ENCODE measurements at places on chromosomes 12 and 14.

DNA sequence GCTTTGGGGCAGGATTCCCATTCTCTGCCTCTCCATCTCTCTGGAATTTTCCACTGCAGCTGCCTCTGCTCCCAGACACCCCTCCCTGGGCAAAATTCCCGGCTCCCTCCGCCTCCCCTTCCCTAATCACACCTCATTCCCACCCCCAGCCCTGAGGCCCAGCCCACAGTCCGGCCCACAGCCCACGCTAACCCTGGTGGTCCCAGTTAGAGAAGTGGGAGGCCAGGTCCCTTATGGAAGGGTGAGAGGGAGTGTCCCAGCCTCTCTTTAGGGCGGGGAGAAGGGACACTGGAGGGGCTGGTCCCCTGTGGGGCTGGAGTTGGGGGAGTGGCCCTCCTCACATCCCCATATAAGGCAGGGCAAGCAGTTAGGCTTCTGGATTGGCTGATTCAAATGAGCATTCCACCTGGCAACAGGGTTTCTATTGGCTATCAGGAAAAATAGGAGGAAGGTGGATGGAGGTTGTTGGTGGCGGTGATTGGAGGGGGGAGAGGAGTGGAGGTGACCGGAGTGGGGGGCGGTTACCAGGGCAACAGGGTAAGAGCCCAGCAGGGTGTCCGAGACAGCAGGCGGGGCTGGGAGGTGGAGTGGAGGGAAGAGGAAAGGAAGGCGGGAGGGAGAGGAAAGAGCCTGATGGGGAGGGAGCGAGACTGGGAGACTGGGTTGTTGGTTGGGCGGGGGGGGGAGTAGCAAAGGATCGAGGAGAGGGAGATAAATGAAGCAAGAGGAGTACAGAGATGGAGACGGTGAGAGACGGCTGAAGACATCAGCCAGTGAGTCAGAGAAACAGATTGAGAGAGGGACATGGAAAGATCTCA lies 1.9 kb upstream of the PTMS start:
- peak; percentile 100 for DNase-seq

DNA sequence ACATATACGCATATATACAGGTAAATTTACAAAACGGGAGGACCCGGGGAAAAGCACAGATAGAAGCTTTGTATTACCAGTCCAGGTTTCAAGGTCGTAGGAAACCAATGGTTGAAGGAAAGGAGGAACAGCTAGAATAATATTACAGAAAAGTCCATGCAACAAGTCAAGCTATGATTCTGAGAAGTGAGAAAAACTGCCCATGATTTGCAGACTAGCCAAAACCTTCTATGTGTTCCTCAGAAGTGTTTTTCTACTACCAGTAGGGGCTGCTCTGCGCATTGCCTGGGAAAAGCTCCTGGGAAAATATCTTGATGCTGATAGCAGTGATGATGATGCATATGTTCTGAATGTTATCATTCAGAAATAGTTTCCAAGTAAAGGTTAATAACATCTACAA lies 2.2 kb downstream of the PDZRN4 start:
- peak; percentile 64 for DNase-seq

GRCh38 chr12:128813883-128814282 lies 9.9 kb downstream of the SLC15A4 start:
- no peak for DNase-seq

GRCh38 chr12:98373025-98373554 lies 142.3 kb upstream of the TMPO start:
- peak; percentile 86 for DNase-seq

- DNase-seq, result peak; percentile 48
Measured at GRCh38 chr12:116194935-116195431, 82.5 kb downstream of the MED13L start.

- DNase-seq, result no peak
Measured at GRCh38 chr14:89669193-89669592, 252.2 kb upstream of the FOXN3 start.

- no peak for DNase-seq
Measured at GRCh38 chr12:71456990-71457389, 17.4 kb downstream of the LGR5 start.

DNA sequence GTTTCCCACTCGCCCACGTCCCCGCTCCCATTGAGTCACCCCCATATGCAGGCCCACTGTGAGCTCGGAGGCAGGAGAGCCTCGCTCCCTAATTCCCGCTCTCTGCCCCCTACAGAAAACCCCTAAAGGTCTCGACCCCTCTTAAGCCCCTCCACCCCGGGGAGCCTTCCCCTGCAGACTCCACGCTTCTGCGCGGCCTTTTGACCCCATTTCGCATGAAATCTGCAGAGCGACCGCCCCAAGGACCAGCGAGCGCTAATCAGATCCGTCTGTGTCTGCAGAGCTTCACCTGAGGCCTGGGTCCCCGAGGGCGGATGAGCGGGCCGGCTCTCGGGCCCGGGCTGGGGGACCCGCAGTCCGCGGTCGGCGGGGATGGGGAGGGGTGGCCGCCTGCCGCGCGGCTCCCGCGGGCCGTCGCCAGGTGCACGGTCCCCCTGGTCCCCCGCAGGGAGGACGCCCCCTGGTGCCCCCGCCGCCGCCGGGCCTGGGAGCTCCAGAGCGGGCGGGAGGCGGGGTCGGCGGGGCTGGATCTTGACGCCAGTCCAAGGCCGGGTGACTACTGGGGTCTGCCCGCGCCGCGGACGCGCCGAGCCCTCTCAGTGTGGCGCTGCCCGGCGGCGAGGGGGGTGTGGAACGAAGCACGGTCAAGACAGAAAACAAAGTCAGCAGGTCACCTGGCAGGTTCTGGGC lies 10.1 kb downstream of the BMP4 start:
- DNase-seq, result peak; percentile 40

DNA sequence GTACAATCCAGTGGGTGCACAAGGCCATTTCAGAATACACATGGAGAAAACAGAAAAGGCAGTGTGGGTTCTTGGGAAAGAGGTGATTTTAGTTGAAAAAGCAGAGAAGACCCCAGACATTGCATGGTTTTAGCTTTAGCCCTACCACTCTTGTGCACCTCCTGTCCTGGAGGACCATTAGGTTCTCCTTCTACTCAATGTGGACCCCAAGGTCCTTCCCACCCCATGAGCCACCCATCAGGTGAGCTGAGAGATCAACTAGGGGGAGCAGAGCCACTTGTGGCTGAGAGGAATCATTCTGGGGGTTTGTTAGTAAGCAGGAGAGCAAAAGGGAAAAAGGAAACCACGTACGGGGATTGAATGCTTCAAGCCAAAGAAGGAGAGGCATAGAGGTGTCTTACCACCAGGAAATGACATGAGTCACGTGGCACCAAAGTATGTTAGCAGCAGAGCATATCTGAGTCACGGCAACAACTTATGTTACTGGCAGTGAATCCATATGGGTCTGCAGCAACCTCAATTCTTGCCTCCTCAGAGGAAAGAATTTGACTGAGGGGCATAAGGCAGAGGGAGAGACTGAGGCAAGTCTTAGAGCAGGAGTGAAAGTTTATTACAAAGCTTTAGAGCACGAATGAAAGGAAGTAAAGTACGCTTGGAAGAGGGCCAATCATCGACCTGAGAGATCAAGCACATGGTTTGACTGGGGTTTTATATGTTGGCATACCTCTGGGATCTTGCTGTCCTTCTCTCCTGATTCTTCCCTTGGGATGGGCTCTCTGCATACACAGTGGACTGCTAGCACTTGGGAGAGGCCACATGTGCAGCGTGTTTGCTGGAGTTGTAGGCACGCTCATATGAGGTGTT lies 73.9 kb downstream of the HSD17B6 start:
- peak; percentile 35 for DNase-seq

GRCh38 chr14:68784226-68784910 lies 8.5 kb downstream of the ZFP36L1 start:
- peak; percentile 31 for DNase-seq

DNA sequence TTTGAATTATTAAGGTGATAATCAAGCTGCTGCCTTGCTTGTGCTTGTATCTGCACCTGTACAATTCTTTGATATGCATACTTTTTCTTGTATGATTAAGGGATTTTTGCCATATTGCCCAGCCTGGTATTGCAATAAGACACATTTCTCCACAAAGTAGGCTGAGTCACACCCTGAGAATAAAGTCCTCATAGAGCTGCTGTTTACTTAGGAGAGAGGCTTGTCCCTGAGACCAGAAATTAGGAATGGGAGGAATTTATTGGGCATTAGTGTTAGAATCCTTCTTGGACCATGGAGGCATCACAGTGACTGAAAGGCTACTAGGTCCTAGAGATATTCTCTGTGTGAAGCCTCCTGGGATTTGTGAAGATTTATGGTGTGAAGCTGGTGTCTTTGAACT lies 506.8 kb upstream of the FBXO33 start:
- DNase-seq, result no peak

GRCh38 chr12:54044425-54045103 lies 9.1 kb upstream of the HOXC4 start:
- peak; percentile 74 for DNase-seq

GRCh38 chr12:81337886-81338285 lies 260.0 kb downstream of the ACSS3 start:
- DNase-seq, result no peak

- DNase-seq, result no peak
Measured at GRCh38 chr14:92398888-92399636, 76.1 kb downstream of the SLC24A4 start.

GRCh38 chr14:105166571-105167302 lies 1.8 kb downstream of the JAG2 start:
- peak; percentile 52 for DNase-seq

- DNase-seq, result peak; percentile 51
Measured at GRCh38 chr12:113134521-113134951, 1.0 kb downstream of the RASAL1 start.

DNA sequence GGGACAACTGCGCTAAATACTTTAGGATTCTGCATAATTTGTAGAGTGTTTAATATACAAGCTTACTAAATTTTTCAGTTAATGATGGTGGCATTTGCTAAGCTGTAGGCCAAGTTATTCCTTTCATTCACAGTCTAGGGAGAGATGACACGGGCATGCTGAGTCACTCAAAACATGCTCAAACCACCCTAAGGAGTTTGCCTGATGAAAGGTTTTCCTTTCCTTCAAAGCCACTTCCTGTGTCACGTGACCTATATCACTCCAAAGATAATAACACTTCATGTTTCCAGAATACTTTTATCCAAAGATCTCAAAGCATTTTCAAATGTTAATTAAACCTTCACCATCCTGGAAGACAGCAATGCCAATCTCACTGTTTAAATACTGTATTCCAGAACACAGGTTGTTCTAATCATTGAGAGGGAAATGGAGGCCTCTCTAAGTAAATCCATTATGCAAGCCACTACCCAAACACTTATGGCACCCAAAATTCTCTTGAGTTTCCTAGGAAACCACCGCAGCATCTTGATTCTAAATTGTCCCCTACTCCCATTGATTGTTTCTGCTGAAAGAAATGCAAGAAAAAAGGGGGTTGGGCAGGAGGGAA lies 207.0 kb upstream of the CDKN3 start:
- peak; percentile 37 for DNase-seq
